Stimulated activated CD8-positive, alpha-beta memory T cell treated with anti-CD3 and anti-CD28 coated beads, Interleukin-7, amount 100 ng/mL, for 1 hour (primary cell): ENCODE measurements at places on chromosomes 3 and 15.

GRCh38 chr3:162973428-162973917 lies 1476.9 kb downstream of the OTOL1 start:
- no peak for DNase-seq

DNA sequence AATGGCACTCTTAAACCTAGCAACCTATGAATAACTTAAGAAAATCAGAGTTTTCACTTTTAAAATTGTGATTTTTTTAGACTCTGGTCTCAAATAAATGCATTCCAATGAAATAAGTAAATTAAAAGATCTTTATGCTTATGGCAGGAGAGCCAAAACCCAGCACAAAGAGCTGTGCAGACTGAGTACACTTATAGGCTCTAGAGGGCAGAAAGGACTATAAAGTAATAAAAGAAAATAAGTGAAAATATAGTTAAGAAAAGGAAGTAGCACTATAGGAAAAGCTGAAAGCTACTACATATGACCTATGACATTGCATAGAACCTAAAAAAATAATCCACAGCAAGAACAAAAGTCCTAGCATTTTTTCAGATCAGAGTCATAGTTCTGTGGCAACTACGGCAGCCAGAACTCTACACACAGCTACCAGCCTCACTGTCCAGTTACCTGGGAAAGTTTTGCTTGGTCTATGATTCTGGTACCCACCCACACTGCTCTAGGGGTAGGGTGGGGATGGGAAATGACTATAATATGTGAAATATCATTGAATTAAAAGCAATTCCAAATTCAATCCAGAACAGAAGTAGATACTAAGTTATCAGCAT lies 30.5 kb downstream of the CLASP2 start:
- no peak for DNase-seq

- DNase-seq: no peak
Measured at GRCh38 chr3:108501535-108501934, 8.9 kb downstream of the MYH15 start.

DNA sequence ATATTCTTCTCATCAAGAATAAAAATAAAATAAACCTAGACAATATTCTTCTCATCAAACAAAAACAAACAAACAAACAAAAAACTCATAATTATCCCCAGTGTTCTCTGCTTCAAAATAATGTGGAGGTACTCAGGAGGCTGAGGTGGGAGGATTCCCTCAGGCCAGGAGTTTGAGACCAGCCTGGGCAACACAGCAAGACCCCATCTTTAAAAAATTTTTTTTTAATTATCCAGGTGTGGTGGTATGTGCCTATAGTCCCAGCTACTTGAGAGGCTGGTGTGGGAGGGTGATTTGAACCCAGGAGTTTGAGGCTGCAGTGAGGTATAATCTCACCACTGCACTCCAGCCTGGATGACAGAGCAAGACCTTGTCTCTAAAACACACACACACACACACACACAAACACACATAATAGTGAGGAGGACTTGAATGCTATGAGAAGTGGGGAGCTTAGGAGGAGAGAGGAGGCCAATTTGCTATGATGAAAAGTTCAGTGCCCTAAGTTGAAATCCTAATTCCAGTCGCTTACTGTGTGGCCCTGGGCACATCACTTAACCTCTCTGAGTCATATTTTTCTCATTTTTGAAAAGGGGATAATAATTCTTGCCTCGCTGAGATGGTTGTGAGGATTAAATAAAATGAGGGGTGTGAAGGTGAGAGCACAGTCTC lies 35.8 kb upstream of the HERC1 start:
- no peak for DNase-seq

DNA sequence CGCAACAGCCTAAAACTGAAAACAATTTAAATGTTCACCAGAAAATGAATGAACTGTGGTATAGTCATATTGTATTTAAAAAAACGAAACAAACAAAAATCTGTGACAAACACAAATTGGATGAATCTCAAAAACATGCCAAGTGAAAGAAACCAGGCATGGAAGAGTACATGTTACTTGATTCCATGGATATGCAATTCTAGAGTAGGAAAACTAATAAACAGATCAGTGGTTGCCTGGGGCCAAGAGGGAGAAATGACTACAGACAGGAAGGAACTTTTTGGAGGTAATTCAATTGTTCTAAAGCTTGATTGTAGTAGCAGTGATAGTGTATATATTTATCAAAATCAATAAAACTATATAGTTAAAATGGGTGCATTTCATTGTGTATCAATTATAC lies 16.8 kb downstream of the UBE3A start:
- DNase-seq: no peak

GRCh38 chr3:145959457-145960088 lies 201.4 kb downstream of the PLOD2 start:
- no peak for DNase-seq

- DNase-seq: no peak
Measured at GRCh38 chr3:137039570-137039969, 81.8 kb downstream of the IL20RB start.

DNA sequence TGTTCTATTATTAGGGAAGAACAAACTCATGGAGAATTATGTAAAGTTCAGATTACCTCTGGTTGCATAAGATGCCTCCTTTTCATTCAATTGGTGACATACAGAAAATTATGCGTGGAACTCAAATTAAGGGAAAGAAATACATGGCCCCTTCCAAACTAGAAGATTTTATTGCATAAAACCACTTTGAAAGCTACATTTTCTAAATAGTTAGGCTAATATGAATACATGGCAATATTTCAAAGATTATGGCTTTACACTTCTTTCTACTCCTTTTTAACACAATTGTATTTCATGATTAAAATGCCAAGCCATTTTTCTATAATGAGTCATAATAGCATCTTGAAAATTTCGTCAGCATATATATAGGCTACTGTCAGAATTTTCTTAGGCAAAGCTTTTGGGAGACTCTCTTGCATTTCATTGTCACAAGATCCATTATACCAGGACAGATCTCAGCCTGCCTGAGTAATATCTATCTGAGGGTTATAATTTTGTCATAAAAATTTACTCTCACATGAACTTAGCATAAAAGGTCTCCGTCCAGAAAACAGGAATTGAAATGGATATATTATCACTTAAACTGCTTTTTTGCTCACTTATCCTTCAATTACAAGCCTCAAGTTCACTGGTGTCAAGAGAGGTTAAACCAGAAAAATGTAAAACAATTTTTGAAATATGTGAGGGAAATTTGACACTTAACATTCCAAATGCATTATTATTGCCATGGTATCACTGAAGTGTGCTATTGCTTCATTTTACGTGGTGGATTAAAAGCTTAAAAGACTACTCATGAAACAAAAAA lies 37.1 kb downstream of the CPA3 start:
- no peak for DNase-seq

DNA sequence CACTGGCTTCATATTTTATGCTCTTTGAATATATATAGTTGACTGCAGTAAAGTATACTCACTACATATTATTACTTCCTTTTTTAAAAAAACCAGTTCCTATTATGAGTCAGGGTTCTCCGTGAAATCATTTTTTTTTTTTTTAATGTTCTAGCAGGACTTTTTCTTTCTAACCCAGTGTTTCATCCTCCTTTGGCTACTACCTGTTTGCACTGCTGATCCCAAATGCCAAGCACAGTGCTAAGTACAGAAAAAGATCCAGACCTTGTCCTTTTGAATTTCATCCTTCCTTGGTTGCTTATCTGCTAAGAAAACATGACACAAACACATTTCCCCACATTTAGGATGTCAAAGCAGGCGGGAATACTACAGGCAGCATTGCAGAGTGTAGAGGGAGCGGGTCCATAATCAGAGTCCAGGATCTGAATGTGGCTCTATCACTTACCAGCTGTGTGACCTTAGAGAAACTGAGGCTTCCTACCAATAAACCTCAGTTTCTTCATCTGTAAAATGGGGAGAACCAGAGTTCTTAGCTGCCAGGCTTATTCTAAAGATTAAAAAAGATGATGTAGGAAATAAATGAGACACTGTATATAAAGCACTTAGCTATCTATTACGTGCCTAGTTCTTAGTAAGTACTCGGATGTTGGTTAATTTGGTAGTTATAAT lies 37.2 kb upstream of the ANPEP start:
- no peak for DNase-seq

DNA sequence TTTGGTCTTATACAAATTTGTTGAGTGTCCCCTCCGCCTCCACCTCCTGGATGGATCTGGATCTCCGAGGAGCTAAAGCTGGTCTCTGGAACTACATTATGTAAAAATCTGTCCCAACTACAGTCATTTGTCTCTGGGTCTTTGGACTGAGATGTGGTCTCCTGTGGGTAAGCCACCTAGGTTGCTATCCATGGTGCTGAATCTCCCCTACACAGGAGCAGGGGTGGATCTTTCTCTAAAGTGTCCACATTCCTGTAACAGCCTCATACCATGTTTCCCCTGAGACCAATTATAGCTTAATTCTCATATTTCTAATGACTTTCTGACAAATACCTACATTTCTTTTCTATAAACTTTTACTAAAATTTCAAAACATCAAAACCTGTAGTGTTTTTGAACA lies 625.8 kb downstream of the TAFA4 start:
- no peak for DNase-seq

DNA sequence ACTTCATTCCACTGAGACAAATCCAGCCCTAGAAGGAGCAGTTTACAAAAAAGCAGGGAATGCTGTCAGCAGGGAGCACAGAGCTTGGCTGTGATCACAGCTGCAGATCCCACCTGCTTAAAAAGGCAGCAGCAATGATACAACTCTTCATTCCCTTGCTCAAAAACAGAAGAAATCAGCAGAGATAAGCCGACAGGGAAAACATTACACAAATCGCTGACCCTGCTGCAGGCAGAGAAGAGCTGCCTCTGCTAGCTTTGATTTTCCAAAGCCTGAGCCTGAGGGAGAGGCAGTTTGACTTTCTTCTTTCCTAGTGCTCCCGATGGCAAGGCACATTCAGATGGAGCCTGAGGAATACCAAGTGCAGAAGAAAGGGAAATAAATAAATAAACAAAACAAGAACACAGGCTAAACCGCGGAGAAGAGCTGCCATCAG lies 80.2 kb downstream of the SHQ1 start:
- DNase-seq: no peak

DNA sequence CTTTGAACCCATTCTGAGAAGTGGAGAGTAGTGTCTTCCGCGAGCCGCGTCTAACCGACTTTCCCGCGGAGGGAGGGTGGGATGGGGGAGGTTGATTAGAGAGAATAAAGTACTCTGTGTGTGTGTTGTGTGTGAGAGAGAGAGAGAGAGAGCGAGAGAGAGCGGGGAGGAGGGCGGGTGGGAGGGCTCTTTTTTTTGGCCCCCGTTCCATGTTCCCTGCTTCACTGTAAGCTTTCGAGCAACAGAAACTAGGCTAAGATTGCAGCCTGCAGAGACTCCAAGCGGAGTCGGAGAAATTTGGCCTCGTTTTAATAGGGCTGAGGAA lies 1.6 kb upstream of the MEIS2 start:
- no peak for DNase-seq

- DNase-seq: no peak
Measured at GRCh38 chr3:156781310-156782230, 44.6 kb upstream of the LEKR1 start.

GRCh38 chr15:74461847-74462511 lies 1.0 kb upstream of the UBL7 start:
- DNase-seq: no peak

GRCh38 chr3:18424729-18425640 lies at the start of gene SATB1:
TSS of gene SATB1 (minus strand) at chr3:18425339. CDS start at chr3:18420967, 4,372 bp downstream.
- DNase-seq: no peak

GRCh38 chr3:105869861-105870755 lies 1.3 kb upstream of the CBLB start:
- no peak for DNase-seq

DNA sequence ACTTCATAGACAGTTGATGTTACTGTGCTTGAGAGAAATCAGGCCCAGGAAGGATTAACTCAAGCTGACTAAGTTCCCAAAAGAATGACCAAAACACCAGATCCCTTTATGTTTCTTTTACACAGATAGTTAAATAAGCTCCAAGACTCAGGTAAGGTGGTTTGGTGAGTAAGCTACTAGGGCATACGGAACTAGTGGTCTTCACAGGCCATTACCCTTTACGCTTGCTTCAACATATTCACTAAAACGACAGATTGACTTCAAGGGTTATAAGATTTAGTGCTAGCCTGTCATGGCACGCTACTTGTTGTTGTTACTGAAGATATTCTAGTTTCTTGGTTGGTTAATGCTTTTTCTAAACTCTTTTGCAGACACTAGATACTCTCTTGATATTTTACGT lies 369.3 kb downstream of the LPP start:
- no peak for DNase-seq

DNA sequence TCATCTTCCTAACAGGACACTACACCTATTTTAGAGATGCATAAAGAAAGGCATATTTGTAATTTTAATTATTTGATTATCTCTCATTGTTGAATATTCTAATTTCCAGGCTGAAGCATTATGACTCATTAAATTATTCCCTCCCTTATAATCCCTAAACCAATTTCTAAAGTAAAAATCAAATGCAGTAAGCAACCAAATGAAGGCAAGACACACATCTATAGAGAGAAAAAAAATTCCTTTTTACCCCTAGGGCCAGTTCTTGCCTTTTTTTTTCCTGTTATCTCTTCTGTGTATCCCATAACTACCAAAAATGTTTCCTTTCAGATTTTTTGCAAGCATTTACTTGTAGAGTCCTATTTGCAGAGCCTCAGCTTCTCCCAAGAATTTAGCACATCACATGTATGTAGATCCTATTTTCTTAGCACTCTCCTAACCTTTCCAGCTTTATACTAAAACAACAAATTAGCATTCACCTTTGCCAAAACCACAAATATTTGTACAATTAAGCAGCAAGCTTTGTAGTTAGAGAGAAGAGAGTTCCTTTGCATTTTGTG lies 177.9 kb downstream of the SATB1 start:
- no peak for DNase-seq

DNA sequence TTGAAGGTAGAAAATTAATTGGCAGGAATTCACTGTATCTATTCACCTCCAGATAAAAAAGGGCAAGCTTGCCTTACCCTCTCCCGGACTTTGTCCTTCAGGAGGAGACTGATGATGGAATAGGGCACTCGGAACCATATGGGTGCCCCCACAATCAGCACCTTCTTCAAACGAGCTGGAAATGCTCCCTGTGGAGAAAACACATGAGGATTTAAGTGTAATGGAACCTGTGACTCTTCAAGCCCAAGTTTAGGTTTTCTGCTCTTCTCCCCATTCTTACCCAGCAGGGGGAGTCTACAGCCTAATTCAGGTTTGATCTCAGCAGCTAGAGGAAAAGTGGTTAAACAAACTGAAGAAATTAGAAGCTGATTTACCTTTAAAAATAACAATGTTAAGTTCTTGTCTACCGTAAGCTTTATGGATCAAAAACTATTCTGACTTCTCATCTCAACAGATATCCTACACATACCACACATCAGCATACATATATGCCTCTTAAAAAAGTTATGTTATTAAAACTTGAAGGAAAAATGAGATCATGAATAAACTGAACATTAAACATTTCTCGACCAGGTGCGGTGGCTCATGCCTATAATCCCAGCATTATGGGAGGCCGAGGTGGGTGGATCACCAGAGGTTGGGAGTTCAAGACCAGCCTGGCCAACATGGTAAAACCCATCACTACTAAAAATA lies 57.5 kb upstream of the SIN3A start:
- no peak for DNase-seq

DNA sequence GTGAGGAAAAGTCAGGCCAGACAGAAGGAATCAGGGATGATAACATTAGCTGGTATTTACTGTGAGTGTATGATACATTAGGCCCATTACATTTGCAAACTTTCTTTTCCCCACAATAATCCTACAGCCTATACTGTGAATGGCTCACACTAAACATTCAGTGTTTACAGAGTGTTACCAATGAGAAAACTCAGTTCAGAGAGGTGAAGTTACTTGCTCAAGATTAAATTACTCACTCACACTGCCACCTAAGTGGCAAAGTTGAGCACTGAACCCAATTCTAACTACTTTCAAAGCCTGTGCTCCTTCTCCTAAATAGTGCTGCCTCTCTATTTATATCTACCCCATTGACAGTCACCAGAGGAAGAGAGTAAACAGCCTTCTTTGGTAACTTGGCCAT lies 8.5 kb downstream of the XPC start:
- DNase-seq: no peak
